Suppressor macrophage treated with lipopolysaccharide for 1 hour (primary cell): ENCODE measurements at places on chromosomes 5 and 9.

DNA sequence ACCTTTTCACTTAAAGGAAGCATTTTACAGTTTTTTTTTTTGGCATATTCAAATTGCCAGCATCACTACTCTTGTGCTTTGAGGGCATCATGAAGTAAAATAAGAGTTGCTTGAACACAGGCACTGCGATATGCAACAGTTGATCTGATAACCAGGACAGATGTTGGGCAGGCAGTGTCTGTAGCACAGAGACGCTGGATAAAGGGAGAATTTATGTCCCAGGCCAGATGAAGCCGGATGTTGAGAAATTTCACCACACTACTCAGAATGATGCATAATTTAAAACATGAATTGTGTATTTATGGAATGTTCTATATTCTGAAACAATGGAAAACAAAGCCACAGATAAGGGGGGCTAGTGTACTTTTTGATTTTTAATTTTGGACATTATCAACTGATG lies 71.4 kb downstream of the SLC12A2 start:
- DNase-seq: no peak

GRCh38 chr5:136115183-136115865 lies 17.3 kb upstream of the SMAD5 start:
- no peak for DNase-seq

GRCh38 chr9:4600368-4600767 lies 61.7 kb upstream of the PLPP6 start:
- no peak for DNase-seq

- no peak for DNase-seq
These were observed 114.7 kb upstream of the RIOK2 start for GRCh38 chr5:97297704-97298091.

DNA sequence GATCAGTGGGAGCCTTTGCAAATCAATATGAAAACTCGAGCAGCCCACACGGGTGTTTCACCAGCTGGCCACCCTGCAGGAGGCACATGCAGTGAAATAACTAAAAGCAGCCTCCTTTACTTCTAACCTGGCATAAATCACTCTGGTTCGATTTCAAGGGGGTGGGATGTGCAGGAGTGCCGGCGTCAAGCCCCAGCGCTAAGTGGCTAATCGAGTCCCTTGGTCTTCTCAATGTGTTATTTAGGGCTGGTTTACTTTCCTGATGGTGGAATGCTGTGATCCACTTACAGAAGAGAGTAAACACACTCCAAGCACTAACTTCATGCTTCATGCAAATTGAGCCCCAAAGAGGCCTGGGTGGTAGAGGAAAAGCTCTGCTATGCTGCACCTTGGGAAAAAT lies 109.4 kb downstream of the TMEM174 start:
- DNase-seq: no peak

DNA sequence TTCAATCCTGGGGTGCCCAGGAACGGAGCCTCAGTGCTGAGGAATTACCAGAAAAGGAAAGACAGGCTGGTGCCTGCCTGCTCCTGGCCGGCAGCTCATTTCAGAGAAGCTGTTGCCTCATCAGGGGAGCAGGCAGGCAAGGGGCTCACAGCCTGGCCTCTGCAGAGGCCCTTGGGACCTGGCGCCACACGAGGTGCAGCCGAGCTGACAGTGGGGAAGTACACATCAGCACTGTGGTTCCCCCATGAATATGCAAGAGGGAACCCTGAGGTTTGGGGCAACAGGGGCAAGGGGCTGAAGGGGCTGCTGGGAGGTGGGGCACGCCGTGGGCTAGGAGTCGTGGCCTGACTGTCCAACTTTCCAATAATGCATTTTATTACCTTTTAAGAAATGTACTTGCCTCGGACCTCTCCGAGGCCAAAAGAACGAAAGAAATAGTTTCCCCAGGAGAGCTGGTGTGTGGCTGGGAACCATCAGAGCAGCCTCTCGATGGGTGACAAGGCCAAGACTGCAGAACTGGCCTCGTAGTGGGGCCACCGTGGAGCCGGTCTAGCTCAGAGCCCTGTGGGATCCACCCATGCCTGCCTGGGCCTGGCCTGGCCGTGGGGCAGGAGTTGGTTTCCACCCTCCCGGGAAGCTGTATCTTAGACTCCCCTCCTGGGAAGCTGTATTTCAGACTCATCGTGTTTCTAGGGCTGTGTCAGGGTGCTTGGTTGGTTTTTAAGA lies 198.6 kb downstream of the PAX5 start:
- no peak for DNase-seq

DNA sequence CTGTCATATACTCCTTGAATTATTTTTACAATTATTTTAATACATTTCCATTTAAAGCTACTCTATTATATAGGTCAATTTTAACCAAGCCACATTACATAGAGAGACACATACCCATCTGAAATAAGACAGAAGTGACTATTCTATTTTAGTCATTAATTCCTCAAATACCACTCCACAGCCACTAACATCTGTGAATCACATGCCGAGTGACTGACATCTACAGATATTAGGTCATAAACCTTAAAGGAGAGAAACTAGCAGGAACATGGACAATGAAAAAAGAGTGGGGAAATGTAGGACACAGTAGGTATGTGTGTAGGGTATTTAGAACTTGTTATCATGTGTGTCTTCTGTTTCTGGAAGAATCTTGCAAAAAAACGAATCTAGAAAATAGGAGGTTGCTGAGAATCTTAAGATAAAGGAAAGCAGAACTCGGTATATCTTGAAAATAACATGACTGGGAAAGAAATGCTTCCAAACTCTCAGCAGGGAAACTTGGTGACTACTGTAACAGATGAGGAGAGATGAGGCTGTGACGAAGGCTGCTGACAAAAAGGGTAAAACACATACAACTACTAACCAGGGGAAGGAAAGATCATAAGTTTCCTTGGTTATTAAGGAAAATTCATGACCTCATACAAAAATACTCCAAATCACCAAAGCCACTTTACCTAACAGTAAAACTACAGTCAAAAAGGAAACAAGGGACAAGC lies 84.6 kb downstream of the PLPP1 start:
- peak; percentile 25 for DNase-seq

GRCh38 chr9:117462861-117463260 lies 48.0 kb upstream of the ASTN2 start:
- DNase-seq: no peak

DNA sequence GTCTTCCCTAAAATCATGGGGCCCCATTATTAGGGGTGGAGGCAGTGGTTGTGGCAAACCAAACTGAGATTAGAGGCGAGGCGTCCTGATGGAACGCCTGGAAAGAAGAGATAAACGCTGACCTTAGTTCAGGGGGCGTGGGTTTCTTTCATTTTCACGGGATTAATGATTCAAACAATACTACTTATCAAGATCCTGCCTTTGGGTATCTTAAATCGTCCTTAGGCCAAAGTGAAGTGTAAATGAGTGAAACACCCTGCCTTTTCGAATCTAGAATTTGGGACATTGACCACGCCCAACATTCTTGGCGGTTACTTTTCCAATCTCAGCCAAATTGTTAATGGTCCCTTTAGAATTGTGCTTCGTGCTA lies 1.0 kb upstream of the UBTD2 start:
- DNase-seq: peak; percentile 32

DNA sequence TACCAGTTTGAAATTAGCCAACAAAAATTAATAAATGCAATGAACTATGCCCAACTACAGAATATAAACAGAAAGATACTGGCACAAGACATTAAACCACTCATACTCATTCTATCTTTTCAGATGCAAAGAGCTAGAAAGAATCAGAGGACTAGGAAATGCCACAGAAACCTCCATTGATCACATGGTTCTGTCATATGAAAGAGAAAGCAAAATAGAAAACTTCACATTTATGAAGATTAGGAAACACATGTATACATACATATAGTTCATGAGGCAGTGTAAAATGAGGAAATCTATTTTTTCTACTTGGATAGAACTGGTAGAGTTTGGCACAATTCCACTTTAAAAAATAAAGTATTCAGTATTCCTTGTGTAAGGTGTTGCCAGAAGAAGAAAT lies 275.1 kb upstream of the PTGER4 start:
- DNase-seq: peak; percentile 78

GRCh38 chr5:34804913-34805312 lies 34.1 kb upstream of the TTC23L start:
- no peak for DNase-seq
